ENCODE measurements at places on chromosomes 3 and 15.

DNA sequence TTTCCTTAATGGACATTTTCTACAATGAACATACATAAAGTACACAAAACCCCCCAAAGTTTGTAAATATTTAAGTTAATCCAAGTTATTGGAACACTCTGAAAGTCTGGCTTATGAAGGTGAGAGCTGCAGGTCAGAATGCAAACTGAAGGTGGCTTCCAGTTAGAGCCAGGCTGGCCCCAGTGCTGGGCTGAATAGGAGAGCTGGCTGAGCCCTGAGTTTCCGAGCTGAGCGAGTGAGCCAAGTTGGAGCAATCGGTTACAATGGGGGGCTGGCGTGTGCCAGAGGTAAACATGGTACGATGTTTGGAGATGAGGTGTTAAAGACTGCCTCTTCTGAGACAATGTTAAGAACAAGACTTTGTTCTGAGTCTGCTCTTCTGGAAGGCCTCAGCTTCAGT, 230.8 kb upstream of the MCTP2 start:
- DNase-seq = peak; percentile 70

- DNase-seq = no peak
Observed at GRCh38 chr15:60572541-60573421, 93.8 kb upstream of the ICE2 start.

DNA sequence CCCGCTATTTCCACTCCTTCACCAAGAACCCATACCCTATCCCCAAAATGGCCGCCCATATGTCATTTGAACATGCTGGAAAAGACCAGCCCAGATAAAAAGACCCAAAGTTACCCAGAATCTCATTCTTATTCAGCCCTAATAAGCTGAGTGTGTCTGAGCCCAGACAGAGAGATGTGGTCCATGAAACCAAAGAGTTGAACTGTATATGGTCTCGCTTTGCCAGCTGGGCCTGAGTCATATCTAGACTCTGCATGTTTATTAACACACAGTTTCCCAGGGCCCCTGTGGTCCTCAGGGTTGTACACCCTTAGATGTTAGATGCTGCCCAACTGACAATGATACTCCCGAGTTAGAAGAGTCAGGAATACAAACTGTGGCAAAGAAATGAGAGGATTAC, 201.9 kb upstream of the STRIT1 start:
- no peak for DNase-seq

DNA sequence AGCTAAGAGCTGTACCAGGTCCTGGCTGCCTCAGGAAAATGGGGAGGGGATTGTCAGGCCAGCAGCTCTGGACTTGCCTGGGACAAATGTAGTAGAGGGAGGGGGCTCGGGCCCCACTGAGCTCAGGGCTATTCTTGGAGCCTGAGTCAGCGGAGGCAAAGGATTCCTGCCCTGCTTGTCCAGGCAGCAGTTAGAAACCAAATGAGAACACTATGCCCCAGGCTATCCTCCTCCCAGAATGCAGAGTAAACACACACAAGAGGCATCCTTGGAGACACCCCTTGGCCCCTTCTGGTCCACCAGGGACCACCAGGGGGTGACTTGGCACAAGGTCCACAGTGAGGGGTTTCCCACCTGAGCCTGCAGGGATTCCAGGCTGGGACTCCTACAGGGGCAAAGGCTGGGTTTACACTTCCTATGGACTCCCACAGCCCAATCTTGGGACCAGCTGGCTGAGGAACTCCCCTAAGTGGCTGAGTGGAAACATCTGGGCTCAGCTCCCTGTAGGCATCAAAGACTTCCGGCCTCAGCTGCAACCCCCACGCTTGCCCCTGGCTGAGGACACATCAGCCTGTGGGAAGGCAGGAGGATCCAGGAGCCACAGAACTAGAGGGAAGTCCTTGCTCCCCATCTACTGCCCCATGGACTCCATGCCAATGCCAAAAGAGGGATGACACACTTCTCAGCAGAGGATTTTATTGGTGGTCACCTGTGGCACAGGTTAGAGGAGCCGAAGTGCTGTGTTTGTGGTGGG, 3.4 kb upstream of the COL7A1 start:
- DNase-seq = no peak

DNA sequence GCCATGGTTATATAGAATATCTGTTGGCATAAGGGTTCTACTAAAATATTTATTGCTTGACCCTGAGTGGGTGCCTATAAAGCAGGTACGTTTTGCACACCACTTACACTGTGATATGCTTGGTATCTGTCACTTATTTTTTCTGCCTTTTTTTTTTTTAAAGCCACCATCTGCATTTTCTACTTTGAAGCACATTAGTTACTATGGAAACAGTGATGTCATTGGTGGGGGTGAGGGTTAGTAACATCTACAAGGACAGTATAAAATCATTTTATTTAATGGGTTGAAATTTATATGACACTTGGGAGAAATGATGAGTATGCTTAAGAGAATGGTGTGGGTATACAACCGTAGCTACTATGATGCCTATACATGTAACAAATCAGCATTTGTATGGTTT, 25.6 kb downstream of the SLCO3A1 start:
- no peak for DNase-seq

GRCh38 chr3:184262764-184263179, 1.4 kb upstream of the CAMK2N2 start:
- no peak for DNase-seq

GRCh38 chr15:88431441-88431840, 35.7 kb downstream of the MRPL46 start:
- peak; percentile 82 for DNase-seq

DNA sequence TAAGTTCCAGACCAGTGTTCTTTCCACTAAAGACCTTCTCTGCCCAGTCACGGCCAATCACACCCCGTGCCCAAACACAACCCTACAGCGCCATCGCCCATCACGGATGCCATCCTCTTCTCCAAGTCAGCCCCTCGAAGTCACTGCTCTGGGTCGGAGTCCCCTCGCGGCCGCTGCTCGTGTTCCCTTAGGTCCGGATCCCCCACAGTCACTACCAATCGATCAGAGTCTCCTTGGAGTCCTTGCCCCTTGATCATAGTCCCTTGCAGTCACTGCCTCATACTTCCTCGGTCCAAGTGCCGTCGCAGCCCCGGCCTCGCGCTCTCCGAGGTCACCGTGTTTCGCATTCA, 461 bp downstream of the PCYT1A start:
- DNase-seq = no peak

GRCh38 chr15:60639502-60639901, 160.6 kb upstream of the ICE2 start:
- DNase-seq = no peak

GRCh38 chr3:10224794-10225665, 23.2 kb upstream of the TATDN2 start:
- peak; percentile 90 for DNase-seq

DNA sequence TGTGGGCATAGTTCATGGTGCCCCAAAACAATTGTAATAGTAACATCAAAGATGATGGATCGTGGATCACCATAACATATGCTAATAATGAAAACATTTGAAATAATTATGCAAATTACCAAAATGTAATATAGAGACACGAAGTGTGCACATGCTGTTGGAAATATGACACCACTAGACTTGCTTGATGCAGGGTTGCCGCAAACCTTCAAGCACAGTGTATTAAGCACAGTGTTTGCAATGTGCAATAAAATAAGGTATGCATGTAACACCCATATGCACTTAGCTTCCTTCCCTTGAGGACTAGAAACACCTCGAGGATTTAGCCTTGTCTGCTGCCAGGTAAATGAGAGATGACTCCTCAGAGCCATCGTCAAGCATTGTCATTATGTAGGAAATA, 10.9 kb upstream of the GJD2 start:
- DNase-seq = no peak

DNA sequence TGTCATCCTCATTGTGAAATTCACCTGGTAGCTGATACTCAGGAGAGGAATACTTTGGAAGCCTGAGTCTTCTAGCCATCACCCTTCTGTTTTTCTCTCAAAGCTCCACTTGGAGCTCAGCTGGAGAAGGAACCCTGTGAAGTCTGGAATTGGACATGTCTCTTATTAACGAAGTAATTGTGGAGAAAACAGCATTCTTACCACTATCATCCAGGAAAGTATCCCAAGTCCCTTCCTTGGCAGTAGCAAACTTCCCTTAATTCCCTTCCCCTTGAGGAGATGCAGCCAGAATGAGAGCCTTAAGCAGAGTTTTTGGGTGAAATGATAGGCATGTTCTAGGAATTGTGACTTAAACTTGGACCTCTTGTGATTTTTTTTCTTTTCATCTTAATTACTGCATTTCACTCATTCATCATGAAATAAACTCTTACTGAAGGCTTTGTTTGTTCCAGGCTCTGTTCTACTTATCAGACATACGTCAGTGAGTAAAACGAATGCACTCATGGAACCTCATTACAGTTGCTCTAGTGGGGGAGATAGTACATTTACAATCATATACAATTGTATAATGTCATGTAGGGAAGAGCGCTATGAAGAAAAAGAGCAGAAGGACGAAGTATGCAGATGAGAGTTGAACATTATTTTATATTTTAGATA, 30.5 kb upstream of the TCF12 start:
- DNase-seq = no peak

GRCh38 chr3:55369141-55369847, 117.8 kb downstream of the WNT5A start:
- no peak for DNase-seq

- DNase-seq = no peak
Observed at GRCh38 chr3:64440498-64440897, 215.2 kb upstream of the PRICKLE2 start.

GRCh38 chr3:158737976-158738615, 5.8 kb upstream of the RARRES1 start:
- DNase-seq = no peak

DNA sequence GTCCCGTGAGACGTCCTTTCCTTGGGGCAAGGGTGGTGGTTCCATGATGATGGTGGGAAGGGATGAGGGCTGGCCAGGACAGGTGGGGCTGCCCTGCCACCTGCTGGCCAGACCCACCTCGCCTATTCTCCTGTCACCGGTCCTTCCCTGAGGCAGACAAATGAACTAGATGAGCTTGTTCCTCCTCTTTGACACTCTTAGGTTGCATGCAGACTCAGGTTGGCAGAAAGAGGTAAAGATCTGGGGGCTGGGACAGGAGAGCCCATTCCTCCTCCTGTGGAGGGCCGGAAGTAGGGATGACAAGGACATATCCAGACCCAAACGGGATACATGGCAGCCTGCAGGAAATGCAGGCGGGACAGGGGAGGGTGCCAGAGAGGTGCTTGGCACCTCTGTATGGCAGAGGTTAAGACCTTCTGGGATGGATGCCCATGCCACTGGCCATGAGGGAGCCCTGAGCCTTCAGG, 38.6 kb downstream of the ACSBG1 start:
- peak; percentile 82 for DNase-seq

DNA sequence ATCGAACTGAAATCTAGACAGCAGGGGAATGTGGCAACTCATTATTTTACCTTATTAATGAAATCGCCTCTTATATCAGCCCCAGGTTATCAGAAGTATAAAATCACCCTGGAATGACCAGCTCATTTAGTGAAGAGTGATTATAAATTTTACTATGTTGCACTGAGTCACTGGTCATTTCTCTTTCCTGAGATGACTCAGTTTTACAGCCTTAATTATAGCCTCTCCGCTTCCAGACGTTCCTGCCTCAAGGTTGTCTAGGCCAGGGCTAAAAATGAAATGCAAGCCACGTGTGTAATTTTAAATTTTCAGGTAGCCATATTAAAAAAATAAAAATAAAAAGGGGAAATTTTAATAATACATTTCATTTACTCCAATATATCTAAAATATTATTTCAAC, 33.3 kb downstream of the DET1 start:
- DNase-seq = no peak

DNA sequence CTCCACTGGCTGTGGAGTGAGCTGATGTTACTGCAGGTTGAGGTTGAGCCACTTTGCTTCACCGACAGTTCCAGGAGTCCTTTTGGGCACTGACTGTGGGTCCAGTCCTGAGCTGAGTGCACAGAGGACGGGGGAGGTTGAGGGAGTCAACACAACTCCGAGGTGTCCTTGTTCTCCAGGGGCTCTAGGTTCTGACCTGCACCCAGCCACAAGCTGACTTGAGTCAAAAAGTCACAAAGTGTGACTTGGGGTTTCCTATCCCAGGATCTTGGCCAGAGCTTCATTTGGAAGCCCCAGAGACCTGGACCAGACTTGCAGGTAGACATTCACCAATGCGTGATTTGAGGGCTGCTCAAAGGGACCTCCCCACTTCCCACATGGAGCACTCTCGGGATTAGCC, 95.0 kb downstream of the FAM43A start:
- DNase-seq = peak; percentile 17
